Urothelium cell line (cell line): ENCODE measurements at places on chromosomes 4 and X.

- no peak for DNase-seq
Measured at GRCh38 chr4:70833675-70834074, 6.0 kb downstream of the GRSF1 start.

- no peak for DNase-seq
Measured at GRCh38 chrX:79371640-79372039, 4.5 kb upstream of the ITM2A start.

GRCh38 chr4:6988016-6988715 is 55.0 kb upstream of the TADA2B start:
- no peak for DNase-seq

- DNase-seq, result no peak
Measured at GRCh38 chr4:75038376-75038775, 105.5 kb downstream of the PARM1 start.

GRCh38 chr4:88226143-88226542 is 58.2 kb downstream of the PPM1K start:
- no peak for DNase-seq

- no peak for DNase-seq
Measured at GRCh38 chr4:109590905-109591304, 30.9 kb downstream of the MCUB start.

DNA sequence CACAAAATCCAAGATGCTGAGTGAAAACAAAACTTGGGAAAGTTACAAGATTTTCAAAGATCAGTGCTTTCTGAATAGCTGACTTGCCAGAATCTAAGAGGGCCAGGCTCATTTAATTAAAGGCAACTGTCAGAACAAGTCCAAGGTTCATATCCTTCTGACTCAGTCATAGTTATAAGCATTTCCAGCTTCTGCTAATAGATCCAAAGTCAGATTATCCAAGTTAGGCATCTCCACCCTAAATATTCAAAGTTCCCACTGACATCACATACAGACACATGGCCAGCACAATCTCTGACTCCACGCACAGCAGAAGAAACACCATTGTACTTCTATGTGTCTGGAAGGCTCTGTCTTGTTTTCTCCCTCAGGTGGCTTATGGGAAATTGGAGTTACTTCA is 41.8 kb downstream of the GASK1B start:
- DNase-seq, result no peak

GRCh38 chr4:38605181-38605752 is 58.7 kb upstream of the KLF3 start:
- DNase-seq, result no peak

DNA sequence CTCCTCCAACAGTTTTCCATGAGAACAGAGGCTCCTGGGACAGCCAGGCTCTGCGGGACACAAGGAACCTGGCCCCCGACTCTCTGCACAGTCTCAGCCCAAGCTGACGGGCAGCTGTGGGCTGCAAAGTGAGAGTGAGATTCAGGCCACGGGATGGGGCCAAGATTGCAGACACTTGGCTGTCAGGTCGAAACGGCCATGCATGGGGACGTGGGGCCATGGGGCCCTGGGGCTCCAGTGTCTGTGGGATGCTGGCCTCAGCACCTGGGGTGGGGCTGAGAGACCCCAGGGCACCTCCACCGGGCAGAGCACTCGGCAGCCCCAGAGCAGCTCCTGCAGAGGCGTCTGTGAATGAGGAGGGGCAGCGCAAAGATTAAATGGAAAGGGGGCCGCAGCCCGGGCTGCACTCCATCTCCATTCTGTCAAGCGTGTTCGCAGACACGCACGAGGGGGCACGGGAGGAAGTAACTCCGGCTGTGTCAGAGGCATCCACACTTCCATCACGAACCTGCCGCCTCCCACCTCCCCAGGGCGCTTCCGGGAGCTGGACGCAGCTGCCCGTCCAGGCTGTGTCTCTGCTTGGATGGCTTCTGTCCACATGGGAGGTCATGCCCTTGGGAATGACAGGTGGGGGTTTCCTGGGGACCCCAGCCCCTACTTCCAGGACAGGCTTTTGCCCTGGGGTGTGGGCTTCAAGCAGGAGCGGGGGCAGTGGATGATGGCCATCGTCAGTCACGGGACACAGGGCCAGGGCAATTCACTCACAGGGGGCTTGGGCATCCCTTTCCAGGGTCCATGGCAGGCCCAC is 82.8 kb upstream of the NKX1-1 start:
- no peak for DNase-seq

DNA sequence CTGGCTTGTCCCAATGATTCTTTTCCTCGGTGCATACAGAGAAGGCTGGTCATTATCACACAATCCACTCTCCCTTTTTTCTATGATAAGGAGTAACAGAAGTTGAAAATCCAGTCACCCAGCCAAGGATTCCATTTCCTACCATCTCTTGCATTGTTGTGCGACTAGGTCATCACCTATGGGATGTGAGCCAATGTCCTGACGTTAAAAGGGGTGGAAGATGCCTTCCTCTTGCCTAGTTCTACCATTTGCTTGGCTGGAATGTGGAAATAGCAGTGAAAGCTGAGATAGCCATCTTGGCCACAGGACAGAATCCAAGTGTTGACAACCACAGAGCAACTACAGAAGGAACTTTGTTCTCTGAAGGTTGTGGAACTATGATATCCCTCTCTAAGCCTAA is 132.2 kb upstream of the KIT start:
- peak; percentile 83 for DNase-seq

DNA sequence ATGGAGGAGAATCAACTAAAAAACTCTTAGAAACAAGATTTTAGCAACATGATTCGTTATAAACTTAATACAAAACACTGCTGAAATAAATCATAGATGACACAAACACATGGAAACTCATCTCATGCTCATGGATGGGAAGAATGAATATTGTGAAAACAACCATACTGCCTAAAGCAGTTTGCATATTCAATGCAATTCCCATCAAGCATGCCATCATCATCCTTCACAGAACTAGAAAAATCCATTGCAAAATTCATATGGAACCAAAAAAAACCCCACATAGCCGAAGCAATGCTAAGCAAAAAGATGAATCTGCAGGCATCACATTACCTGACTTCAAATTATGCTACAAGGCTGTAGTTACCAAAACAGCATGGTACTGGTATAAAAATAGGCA is 1015.8 kb upstream of the GRIA3 start:
- DNase-seq, result no peak
